Thoracic aorta (tissue), 2 donors: ENCODE measurements at places on chromosomes 11 and 22. TPM values are rescaled to one million over a fixed set of nuclear protein-coding genes. Genes with fewer than 3 reads are reported as not detected.
A peak's percentile ranks its signal among the peaks of the same experiment; 100 is the strongest.

Gene CEP126
- 11.3 TPM for total RNA-seq

- DNase-seq = no peak
Measured at GRCh38 chr11:80702264-80702663, 1261.4 kb upstream of the TENM4 start.

DNA sequence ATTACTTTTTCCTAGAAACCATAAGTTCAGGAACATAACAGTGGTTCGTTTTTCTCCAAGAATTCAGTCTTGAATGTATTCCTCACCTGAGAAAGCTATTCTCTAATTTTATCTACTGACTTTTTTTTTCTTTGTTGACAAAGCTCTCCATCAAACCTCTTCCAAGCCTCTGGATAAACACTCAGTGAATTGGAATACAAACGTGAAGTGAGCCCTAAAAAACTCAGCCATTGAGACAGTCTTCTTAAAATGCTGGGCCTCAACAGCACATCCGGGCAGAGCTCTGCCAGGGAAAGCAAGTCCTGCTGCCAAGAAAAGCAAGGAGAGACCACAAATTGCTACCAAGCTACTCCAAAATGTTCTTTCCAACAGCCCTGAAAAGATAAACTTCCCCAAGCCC is 7.7 kb upstream of the SLC1A2 start:
- no peak for DNase-seq

GRCh38 chr11:69695581-69695980 is 8.2 kb downstream of the FGF19 start:
- DNase-seq = no peak

- DNase-seq = no peak
Measured at GRCh38 chr11:10373340-10373739, 68.5 kb downstream of the ADM start.

DNA sequence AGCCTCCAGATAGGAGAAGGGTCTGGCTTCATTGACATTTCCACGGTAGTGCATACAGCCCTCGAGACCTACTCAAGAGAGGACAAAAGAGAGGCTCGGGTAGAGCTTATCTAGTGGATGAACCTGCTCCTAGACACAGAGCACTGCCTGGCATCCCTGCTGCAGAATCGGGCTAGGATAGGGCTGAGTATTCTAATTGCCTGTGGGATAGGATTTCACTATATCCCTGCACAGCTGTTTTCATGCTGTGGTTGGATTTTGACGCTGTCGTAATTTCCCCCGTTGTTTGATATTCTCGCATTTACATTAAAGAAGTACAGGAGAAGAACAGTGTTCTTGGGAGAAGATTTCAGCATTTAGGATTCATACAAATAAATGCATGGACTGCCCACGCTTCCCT is 107.8 kb downstream of the KIRREL3 start:
- DNase-seq = no peak

DNA sequence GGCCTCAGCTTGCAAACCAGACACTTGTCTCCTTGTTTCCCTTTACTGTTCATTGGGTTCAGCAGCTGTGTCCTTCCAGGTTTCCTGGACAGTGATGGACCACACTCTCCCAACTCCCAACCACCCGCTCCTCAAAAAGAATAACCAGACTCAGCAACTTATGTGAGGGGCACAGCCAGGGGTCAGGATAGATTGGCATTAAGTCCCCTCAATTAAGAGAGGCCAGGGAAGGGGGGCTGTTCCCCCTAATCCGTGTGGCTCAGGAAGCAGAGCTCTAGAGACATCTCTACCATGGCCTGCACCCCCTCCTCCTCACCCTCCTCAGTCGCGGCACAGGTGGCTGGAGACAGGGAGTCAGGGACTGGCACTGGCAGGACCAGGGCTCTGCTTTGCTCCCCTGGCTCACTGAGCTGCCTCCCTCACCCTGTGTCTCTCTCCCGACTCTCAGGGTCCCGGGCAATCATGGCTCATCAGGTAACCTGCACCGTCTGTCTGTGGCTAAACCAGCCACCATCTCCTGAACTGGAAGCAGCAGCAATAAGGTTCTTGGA is 111.7 kb downstream of the ZNF280B start:
- DNase-seq = no peak

GRCh38 chr11:44812971-44813370 is 86.2 kb downstream of the TSPAN18 start:
- no peak for DNase-seq

Gene SLC5A1
- total RNA-seq = not detected

Gene PHLDA2
- 21.3 TPM for total RNA-seq

Gene CD3E
- total RNA-seq = 1.1 TPM

DNA sequence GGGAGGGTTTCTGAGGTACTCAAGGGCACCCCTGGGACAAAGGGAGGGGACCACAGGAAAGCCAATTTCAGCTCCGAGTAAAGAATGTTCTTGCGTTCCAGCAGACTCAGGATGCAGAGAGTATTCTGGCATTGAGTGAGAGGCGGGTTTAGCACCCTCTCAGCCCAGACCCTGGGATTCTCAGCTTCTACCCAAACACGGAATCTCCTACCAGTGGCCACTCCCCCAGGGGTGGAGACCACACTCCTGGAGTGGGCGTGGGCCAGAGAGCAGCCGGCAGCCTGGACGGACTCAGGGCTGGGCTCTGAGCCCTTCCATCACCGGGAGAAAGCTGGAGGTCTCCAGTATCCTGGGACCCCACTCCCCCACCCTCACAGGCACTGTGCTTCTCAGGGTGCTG is 26.1 kb upstream of the TTLL12 start:
- DNase-seq = no peak

DNA sequence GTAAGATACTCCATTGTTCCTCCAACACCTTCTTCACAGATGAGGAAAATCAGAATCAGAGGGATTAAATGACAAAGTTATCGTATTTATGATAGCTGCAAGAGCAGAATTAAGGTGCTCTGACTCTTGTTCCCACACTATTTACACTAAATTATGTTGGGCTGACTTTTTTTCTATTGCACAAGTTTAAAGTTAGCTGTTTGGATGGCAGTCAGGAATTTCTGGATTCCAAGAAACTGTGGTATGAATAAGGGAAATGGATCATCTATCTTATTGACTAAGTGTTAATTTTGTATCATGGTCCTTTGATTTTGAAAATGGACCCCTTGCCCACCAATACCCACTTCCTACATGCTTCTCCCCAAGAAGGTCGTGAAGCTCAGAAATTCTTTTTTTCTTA is 19.9 kb upstream of the APOA1 start:
- DNase-seq = no peak

Gene OSBPL5
- total RNA-seq = 99.9 TPM

- DNase-seq = no peak
Measured at GRCh38 chr11:2750682-2751522, 51.1 kb upstream of the KCNQ1OT1 start.

DNA sequence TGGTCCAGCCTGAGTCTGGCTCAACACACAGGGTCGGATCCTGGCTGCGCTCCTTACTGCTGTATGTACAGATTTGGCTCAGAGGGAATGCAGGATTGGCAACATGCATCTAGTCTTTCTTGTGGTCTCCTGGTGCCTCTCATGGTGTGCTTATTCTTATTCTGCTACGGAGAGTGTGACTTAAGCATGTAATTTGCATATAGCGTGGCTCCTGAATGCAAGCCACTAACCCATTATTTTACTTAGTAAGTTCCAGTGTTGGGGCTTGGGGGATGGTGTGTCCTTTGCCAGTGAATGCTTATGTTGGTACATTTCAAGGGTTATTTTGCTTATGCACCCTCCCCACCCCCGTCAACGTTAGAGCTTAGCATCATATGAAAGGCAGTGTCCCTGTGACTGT is 51.2 kb downstream of the PTPRJ start:
- no peak for DNase-seq

GRCh38 chr11:109785714-109786113 is 307.5 kb upstream of the ZC3H12C start:
- DNase-seq = no peak

DNA sequence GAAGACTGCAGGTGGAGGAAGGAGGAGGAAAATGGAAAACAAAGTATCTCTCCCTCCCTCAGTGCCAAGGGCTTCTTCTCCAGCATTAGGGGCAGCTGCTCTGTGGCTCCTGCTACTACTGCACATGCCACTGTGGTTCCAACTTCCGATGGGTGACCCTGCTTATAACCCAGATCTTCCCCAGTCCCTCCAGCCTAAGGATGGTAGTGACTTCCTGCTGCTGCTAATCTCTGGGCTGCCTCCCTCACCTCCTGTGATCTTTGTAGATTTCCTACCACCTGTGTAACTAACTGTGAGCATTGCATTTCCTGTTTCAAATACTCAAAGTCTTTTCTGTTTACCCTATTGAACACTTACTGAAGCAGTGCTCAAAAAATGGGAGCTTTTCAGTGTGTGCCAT is 28.7 kb upstream of the TRPC6 start:
- no peak for DNase-seq

DNA sequence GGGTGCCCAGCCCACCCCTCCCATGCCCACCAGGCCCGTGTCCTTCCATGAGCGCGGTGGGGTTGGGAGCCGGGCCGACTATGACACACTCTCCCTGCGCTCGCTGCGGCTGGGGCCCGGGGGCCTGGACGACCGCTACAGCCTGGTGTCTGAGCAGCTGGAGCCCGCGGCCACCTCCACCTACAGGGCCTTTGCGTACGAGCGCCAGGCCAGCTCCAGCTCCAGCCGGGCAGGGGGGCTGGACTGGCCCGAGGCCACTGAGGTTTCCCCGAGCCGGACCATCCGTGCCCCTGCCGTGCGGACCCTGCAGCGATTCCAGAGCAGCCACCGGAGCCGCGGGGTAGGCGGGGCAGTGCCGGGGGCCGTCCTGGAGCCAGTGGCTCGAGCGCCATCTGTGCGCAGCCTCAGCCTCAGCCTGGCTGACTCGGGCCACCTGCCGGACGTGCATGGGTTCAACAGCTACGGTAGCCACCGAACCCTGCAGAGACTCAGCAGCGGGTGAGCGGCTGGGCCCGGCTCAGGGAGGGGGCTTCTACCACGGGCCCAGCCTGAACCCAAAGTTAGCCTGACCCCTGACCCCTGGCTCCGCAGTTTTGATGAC is 3.0 kb downstream of the PKP3 start:
- no peak for DNase-seq

Gene SLCO2B1
- total RNA-seq = 692 TPM

- DNase-seq = no peak
Measured at GRCh38 chr11:9639099-9639498, 24.8 kb upstream of the SWAP70 start.

Gene HTR3B
- not detected for total RNA-seq

- DNase-seq = no peak
Measured at GRCh38 chr11:118842369-118842768, 41.3 kb upstream of the CXCR5 start.

- DNase-seq = no peak
Measured at GRCh38 chr22:39959640-39960447, at the start of gene TMA7B. TSS of gene TMA7B (plus strand) at chr22:39960397. CDS start at chr22:39964375, 3,978 bp downstream.

DNA sequence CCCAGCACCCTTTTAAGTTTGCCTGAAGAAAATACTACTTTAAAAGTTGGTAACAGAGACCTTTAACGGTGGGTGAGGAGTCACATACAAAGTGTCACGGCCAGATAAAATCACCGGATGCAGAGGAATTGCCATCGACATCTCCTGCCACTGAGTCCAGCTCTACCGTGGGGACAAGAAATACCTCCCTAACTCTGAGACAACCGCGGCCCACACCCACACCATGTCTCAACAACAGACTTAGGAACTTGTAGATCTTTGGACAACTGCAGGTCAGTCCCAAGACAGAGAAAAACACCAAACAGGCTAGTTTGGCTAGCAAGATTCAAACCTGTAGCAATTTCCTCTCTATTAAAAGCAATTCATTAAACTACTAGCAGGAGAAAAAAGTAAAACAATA is 669 bp downstream of the ETS1 start:
- no peak for DNase-seq

GRCh38 chr11:130272336-130272735 is 42.4 kb downstream of the ZBTB44 start:
- no peak for DNase-seq

Gene AIP
- 76.9 TPM for total RNA-seq

DNA sequence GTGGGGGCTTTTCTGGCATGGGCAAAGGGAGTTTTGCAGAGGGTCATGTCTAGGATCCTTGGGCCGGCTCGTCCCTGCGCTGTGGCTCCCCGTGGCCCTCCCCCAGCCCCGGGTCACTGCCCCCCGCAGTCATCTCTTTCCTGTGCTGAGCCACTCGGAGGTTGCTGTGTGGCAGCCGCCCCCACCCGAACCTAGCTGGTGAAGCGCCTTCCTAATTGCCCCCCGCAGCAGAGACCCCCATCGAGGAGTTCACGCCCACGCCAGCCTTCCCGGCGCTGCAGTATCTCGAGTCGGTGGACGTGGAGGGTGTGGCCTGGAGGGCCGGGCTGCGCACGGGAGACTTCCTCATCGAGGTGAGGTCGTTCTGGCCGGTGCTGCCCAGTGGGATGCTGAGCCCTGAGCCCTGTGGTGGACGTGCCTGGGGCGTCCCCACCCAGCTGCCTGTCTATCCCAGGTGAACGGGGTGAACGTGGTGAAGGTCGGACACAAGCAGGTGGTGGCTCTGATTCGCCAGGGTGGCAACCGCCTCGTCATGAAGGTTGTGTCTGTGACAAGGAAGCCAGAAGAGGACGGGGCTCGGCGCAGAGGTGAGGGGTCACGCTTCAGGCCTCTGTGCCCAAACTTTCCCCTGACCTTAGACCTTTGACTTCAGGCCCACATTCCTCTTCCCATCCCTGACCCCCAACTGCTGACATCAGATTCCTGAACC is 32.0 kb downstream of the SHANK3 start:
- no peak for DNase-seq

Gene RNF121
- 74.6 TPM for total RNA-seq

GRCh38 chr11:65329944-65330403 is 3.7 kb upstream of the DPF2 start:
- DNase-seq = peak; percentile 79

DNA sequence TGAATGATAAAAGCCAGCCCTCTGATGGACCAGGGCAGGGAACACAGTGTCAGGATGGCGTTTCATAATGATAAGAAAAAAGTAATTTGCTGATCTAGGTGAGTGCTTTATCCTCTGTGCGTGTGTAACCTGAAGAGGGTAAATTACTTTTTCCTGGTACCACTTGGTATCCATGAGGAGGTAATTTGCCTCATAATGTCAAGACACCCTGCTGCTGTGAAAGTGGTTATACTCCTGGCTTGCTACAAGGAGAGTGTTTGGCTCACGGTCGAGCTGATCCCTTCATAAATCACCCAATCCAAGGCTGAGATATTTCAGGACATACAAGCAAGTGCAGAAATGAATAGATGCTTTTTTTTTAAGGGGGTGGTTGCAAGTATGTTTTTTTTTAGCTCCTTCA is 207.2 kb upstream of the PGR start:
- DNase-seq = no peak

DNA sequence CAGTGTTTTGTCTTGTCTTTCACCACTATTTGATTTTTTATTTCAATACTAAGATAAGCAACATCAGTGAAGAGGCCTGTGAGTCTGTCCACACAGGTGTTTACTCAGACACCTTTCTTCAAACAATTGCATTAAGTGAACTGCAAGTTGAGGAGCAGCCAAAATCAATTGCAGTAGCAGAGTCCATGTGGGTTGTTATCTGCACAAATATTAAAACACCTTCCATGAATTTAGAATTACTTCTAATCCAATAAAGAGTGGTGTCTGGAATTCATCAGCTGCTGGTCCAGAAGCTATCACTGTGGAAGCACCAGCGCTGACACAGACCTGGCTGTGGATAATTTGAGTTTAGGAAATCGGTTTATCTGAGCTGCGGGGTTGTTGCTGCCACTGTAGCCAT is 83.5 kb upstream of the FAT3 start:
- DNase-seq = no peak
